ENCODE measurements at places on chromosomes 11 and 22.

- no peak for DNase-seq
Observed at GRCh38 chr22:49372111-49372529, 455.6 kb downstream of the BRD1 start.

GRCh38 chr11:96309016-96309642, 33.9 kb downstream of the MAML2 start:
- no peak for DNase-seq

- no peak for DNase-seq
Observed at GRCh38 chr11:76910620-76911414, 50.1 kb downstream of the ACER3 start.

DNA sequence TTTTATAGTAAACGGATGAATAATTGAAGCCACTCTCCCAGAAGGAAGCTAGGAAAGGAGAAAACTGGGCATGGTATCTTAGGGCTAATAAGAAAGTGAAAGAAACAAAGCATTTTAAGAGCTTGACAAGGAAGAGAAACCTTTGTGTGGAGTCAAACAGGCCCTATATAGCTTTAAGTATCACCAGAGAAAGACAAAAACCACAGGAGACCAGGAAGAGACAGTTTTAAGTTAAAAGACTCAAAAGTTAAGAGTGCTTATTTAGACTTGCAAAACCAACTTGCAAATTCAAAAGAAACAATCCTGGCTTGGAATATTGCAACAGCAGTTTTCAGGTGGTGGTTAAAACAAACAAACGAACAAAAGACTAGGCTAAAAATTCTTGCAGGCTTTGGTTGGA, 3.4 kb downstream of the PAK1 start:
- DNase-seq: no peak

DNA sequence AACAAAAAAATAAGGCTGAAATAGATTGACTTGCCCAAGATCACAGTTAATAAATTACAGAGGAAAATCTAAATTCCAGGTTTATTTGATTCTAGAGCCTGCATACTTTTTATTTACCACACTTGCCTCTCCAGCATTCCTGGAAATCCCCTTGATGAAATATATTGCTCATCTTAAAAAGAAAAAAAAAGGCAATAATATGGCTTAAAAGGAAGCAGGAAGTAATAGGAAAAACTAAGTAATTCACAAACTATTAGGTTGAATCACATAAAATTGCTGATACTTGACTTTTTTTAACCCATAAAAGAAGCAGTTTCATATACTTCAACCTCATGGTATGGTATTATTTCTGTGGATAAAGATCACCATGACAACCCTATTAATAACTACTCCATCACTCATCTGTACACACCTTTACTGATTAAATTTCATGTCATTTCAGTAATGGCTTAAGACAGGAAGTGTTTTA, 52.9 kb downstream of the COPB1 start:
- no peak for DNase-seq

DNA sequence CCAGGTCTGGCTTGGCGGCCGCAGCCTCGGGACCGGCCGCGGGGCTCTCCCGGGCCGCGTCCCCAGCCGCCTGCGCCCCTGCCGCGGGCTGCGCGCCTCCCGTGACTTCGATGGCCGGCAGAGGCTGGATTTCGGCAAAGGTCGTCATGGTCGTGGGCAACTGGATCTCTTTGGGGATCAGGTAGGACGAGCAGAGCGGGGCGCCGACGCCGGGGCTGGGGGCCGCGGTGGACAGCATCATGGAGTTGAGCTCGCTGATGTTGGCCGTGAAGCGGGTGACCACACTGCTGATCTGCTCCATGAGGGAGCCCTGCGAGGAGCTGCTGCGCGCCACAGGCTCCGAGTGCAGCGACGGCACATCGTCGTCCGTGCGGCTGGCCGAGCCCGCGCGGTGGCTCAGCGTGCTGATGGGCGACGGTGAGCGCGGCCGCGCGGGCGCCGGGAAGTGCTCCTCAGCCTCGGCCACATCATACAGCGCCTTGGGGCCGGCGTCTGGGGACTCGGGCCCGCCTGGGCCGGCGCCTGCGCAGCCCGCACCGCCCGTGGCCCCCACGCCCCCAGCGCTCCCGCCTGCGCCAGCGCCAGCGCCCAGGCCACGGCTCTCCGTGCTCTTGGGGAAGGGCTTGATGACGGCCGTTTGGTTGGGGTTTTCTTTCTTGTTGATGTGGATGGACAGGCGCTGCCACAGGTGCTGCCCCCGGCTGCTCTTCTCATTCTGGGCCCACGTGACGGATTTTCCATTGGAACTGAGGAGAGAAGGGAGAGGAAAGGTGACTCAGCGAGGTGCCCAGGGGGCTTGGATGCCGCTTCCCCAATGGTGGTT, 171.4 kb upstream of the CTSC start:
- DNase-seq: peak; percentile 30

DNA sequence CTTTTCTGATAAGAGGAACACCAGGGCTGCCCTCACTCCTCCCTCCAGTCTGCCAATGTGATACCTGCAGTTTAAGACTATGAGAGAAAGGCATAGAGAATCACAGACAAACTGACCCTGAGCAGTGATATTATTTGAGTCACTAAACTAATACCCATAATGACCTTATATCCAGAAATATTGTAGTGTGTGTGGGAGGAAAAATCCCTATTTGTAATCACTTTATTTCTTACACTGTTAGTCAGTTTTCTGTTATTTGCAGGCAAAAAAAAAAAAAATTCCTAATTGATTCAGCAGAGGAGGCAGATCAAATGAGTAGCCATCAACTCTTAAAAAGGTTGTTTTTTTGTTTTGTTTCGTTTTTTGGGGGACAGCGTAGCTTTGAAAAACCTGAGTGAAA, 82.5 kb downstream of the MAML2 start:
- no peak for DNase-seq

DNA sequence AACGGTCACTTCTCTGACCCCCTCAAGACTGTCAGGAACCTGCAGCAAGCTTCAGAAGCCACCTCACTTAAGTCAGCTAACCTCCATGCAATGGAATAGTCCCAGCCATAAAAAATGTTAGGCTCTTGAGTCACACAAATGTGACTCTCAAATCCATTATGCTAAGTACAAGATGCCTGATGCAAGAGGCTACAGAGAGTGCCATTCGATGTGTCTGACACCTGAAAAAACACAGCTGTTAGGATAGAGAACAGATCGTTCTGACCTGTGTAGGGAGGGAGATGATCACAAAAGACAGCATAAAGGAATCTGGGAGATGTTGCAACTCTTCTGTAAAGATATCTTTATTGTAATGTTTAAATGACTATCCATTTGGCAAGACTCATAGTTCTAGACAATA, 712.4 kb downstream of the TBC1D22A start:
- no peak for DNase-seq

DNA sequence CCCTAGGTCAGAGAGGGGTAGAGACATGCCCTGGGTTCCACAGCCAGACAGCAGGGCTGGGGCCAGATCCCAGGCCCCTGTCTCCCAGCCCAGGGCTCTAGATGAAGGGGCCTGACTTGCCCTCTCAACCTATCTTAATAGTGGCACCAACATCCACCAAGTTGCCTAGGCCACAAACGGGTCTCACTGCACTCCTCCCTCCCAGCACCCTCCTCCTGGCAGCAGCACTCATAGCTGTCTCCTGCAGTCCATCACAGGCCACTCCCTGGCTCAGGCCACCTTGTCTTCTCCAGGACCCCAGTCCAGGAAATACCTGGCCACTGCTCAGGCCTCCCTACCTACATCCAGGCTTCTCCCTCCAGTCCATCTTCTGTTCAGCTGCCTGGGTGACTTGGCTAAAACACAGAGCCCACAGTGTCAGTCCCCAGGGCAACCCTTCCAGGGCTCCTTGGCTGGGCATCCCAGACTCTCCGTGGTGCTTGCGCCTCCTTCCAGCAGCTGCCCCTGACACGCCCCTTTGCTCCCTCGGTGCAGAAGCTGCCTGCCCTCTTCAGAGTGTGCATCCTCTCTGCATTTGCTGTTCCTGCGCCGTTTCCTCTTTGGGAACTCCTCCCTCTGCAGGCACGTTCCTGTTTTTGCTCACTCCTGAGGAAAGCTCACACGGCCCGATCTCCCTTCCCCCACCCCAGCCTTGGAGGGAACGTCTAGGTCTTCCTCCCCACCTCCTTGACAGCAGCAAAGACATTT, 40.5 kb downstream of the LRRC32 start:
- DNase-seq: no peak

- DNase-seq: peak; percentile 75
Observed at GRCh38 chr11:111454561-111455192, 57.5 kb downstream of the BTG4 start.

DNA sequence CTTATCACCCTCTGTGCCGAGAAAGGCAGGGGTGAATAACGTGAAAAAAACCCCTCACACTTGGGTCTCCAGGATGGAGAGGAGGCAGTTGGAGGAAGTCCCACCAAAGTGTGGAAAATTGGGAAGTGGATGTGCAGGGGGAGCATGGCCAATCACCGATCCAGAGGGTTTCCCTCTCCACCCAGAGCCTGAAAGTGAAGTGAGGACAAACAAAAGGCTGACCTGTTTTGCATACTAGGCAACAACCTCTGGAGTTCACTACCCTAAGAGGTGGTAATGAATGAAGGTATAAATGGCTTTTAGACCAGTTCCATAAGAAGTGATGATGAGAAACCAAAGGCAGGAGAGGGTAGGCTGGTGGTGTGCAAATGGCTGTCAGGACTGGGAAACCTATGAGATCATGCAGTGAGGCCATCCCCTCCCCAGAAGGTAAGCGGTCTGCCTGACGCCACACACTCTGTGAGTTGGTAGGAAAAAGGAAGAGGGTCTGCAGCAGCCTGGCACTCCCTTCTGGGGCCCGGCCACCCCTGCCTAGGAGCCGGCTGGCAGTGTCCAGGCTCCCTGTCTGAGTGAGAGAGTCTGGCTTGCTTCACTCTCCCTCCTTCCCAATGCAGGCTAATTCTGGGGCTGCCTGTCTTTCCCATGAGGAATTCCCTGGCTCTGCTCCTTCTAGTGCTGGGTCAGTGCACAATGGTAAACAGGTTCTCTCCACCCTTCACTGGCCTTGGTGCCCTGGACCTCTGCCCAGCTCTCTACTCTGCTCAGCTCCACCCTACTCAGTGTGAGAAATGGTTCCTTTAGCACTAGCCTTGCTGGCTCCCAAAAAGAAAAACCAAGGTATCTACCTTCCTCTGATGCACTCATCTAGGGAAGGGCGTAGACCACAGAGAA, 15.6 kb downstream of the TBC1D10A start:
- no peak for DNase-seq

All from stimulated activated naive CD8-positive, alpha-beta T cell treated with anti-CD3 and anti-CD28 coated beads, Interleukin-15, amount 100 ng/mL, for 72 hours (primary cell).